ENCODE measurements at places on chromosomes 16 and 17.

GRCh38 chr17:34254146-34254545 is 939 bp upstream of the CCL2 start:
- DNase-seq, result no peak

DNA sequence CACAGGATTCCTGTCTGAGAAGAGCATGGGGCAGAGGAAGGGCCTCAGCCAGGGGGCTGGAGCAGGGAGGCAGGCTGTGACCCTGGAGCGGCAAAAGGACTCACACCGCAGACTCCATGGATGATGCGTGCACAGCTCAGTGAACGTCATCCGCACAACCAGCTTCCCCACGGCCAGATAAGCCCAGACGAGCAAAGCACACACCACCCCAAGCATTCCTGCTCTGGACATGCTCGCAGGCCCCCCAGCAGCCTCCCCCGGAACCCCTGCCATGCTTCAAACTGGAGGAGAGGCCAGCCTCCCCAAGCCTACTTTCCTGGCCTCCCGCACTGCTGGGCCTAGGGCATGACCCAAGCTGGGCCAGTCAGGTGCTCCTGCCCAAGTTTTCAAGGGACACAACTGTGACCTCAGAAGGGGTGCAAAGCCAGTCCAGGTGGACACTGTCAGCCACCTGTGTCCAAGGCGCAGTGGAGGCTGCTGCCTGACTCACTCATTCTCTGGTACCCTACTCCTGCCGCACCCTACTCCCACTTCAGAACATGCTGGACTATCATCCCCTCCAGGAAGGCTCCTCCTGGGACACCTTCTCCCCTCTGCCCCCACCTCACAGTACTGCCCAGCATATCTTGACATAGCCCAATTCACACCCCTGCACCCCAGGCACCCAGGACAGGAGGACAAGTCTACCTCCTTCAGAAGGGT is 4.8 kb downstream of the BCAR1 start:
- DNase-seq, result no peak

DNA sequence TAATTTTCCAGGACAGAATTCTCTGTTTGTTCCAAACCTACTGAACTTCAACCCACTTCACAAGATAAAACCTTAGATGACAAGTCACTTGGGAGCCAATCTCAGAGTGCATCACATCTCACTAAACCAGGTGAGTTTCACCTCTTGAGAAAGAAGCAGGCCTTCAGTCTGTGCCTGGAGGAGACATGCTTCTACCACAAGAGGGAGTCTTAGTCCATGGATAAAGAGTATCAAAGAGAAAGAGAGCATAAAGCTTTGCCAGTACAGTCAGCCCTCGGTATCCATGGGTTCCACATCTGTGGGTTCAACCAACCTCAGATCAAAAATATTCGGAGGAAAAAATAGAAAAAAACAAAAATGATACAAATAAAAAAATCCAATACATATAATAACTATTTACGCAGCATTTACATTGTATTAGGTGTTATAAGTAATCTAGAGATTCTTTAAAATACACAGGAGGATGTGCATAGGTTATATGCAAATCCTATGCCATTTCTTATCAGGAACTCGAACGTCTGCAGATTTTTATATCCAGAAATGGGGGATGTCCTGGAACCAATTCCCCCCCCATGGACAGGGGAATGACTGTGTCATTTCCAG is 37.7 kb downstream of the DUSP14 start:
- DNase-seq, result no peak

GRCh38 chr16:27820646-27821345 is 242.7 kb downstream of the GSG1L start:
- DNase-seq, result no peak

All from inflammatory macrophage treated with lipopolysaccharide for 1 hour (primary cell).